ENCODE measurements at places on chromosomes 6 and 20.

GRCh38 chr20:33145521-33145920, 22.4 kb upstream of the BPIFA2 start:
- no peak for DNase-seq

GRCh38 chr20:59811681-59812171, 121.7 kb downstream of the SYCP2 start:
- no peak for DNase-seq

GRCh38 chr6:105495515-105495914, 92.6 kb upstream of the PREP start:
- DNase-seq: no peak

- no peak for DNase-seq
These were observed 34.4 kb upstream of the GCLC start for GRCh38 chr6:53579338-53579737.

GRCh38 chr6:75759207-75759606, 10.2 kb downstream of the MYO6 start:
- no peak for DNase-seq

DNA sequence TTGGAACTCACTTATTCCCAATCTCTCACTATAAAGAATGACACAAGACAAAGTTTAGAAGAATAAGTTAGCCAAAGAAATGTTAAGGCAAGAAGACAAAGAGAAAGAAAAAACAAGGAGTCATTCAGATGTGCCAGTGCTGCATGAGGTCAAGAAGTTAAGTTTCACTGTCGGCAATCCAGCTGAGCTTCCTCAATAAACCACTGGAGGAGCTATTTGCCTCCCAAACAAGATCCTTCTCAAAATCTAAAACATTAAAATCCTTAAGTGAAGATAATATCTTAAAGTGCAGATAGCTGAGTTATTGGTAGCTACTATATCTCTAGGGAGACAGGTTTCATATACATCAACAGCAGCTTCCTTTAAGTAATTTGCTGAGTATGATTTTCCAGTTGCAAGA, 512.3 kb downstream of the HDGFL1 start:
- DNase-seq: no peak

Measured in BE2C (cell line).